ENCODE measurements at places on chromosomes 6 and 20.

GRCh38 chr20:3189561-3190131, 14.8 kb downstream of the DDRGK1 start:
- no peak for DNase-seq

GRCh38 chr20:4341804-4342485, 326.6 kb upstream of the RNF24 start:
- DNase-seq: peak; percentile 73

- peak; percentile 43 for DNase-seq
These were observed 311.8 kb upstream of the MMS22L start for GRCh38 chr6:97594844-97595243.

- DNase-seq: no peak
These were observed 145.7 kb upstream of the SULF2 start for GRCh38 chr20:47931002-47931401.

GRCh38 chr20:50649590-50649989, 41.8 kb downstream of the RIPOR3 start:
- no peak for DNase-seq

- DNase-seq: peak; percentile 42
These were observed 1.7 kb upstream of the TMEM170B start for GRCh38 chr6:11535801-11536230.

GRCh38 chr6:75446241-75446880, 47.2 kb downstream of the FILIP1 start:
- DNase-seq: no peak

DNA sequence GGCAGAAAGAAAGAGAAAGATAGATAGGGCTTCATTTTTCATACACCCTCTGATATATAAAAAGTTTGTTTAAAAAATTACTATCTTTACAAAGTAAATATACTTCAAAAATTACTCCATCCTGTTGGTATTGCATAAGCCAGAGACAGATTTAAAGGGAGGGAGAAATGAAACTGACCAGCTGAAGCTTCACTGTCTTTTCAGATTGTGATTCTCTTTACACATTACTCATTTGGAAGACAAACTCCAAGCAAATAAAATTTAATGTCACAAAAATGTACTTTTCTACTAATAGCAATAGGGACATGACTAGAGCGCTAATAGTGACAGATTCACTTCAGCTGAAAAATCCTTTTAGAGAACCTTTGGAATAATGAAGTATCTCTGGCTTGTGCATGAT, 38.6 kb upstream of the MARCKS start:
- DNase-seq: no peak

- no peak for DNase-seq
These were observed 55.9 kb downstream of the TBC1D7 start for GRCh38 chr6:13272131-13273046.

DNA sequence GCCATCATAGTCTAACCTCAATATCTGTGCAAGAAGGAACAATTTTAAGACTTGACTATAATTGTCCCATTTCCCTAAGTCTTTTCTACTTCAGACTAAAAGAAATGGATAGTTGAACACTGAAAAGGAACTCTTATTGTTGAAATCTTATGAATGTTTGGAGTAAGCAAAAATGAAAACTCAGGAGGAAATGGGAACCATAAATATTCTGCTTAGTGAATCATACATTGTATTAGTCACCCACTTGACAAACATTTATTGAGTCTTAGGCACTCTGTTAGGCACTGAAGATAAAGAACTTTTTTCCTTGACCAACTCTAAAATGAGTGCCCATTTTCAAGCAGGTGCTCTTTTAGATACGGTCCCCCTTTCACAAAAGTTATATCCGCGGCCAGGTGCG, 8.7 kb downstream of the CCDC170 start:
- no peak for DNase-seq

DNA sequence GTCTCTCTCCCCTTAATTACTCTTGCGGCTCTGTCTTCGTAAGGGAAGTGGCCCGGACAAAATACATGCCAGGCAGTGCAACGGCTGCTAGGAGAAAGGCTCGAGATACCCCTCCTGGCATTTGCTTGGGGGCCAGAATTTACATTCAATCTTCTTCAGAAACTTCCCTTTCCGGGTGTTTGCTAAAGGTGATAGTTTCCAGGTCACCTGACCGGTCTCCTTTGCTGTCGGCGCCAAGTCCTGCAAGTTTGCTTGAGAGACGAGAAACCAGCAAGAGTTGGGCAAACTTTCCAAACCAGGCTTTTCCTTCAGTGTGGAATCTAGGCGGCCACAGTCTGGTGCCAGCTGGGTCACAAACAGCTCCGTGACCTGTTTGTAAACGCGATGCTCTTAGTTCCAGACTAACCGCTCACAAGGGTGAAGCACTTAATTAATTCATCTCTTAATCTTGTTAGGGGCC, 563 bp upstream of the SRSF3 start:
- no peak for DNase-seq

- no peak for DNase-seq
These were observed 537 bp downstream of the CSTF1 start for GRCh38 chr20:56392881-56393482.

GRCh38 chr6:2818593-2818992, 23.1 kb downstream of the SERPINB1 start:
- DNase-seq: no peak

GRCh38 chr6:7389162-7389450, 436 bp downstream of the CAGE1 start:
- no peak for DNase-seq

DNA sequence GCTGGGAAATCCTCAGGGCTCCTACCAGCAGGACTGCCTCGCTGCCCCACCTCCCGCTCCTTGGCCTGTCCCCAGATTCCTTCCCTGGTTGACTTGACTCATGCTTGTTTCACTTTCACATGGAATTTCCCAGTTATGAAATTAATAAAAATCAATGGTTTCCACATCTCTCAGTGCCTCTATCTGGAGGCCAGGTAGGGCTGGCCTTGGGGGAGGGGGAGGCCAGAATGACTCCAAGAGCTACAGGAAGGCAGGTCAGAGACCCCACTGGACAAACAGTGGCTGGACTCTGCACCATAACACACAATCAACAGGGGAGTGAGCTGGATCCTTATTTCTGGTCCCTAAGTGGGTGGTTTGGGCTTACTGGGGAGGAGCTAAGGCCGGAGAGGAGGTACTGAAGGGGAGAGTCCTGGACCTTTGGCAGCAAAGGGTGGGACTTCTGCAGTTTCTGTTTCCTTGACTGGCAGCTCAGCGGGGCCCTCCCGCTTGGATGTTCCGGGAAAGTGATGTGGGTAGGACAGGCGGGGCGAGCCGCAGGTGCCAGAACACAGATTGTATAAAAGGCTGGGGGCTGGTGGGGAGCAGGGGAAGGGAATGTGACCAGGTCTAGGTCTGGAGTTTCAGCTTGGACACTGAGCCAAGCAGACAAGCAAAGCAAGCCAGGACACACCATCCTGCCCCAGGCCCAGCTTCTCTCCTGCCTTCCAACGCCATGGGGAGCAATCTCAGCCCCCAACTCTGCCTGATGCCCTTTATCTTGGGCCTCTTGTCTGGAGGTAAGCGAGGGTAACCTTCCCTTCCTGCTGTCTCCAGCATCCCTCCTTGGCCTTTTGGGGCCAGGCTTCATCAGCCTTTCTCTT, at the start of gene CFB:
Gene CFB, plus strand, starts transcription at position 589 of the 863 bp plus-strand sequence. Its CDS starts 127 bp downstream, at position 716.
- peak; percentile 56 for DNase-seq

- DNase-seq: no peak
These were observed 3.3 kb upstream of the ACSS1 start for GRCh38 chr20:25061103-25061799.

- DNase-seq: no peak
These were observed 708.6 kb upstream of the MARCKS start for GRCh38 chr6:113148566-113148965.

- no peak for DNase-seq
These were observed 772.8 kb upstream of the MAN1A1 start for GRCh38 chr6:120122401-120122800.

- DNase-seq: no peak
These were observed 57.6 kb upstream of the FRMD1 start for GRCh38 chr6:168136622-168137021.

GRCh38 chr6:125953502-125953875, 3.1 kb upstream of the HINT3 start:
- no peak for DNase-seq

- DNase-seq: no peak
These were observed 118.0 kb downstream of the B3GAT2 start for GRCh38 chr6:70838907-70839285.

DNA sequence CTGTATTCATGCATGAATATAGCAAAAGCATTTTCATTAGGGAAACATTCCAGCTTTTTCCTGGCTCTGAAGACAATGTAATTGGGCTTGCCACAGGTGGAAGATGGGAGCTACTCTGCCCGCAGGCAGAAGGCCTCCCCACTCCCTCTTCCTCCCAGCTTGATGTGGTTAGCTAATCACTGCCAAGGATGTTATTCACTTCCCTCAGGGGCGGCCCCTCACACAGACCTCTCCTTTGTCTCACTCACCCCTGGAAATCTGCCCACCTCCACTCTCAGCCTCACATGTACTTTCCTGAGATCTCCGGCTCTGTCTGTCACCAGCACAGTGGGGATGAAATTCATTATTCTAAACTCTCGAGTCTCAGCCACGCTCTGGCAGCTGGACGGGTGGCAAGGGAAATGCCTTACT, 100.7 kb downstream of the ANKRD60 start:
- DNase-seq: peak; percentile 98

- no peak for DNase-seq
These were observed 891 bp upstream of the POU3F2 start for GRCh38 chr6:98833307-98834059.

- no peak for DNase-seq
These were observed 458.3 kb downstream of the MMUT start for GRCh38 chr6:49004801-49005200.

- no peak for DNase-seq
These were observed 18.4 kb upstream of the HLA-G start for GRCh38 chr6:29809249-29809648.

DNA sequence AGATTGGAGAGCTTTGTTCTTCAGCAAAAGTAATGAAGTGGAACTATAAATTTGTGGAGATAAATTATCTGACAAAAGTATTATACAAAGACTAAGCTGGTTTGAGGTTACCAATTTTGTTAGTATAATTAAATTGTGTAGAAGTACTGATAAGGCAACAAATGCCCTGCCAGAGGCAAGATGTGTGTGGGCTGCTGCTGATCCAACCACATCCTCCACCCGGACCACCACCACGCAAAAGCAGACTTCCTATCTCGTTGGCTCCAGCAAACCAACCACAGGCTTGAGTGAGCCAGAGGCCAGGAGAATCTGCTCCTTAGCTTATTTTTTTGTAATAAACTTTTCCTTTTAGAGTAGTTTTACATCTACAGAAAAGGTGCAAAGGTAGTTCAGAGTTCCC, 1.1 kb upstream of the MYLK4 start:
- DNase-seq: no peak

GRCh38 chr6:163862701-163863100, 448.2 kb downstream of the QKI start:
- DNase-seq: no peak

- DNase-seq: no peak
These were observed 5.3 kb upstream of the EPPIN start for GRCh38 chr20:45552456-45552855.
